Pericardium fibroblast (primary cell): ENCODE measurements at places on chromosomes 5 and 9. TPM values are rescaled to one million over a fixed set of nuclear protein-coding genes. Genes with fewer than 3 reads are reported as not detected.

Gene LRRC19
- not detected in 2 replicates for total RNA-seq

Gene ZDHHC11
- total RNA-seq = 0.47 and 0.85 TPM in 2 replicates

Gene PCDHA8
- 0.09 TPM in 1 of 2 replicates, not detected in the other for total RNA-seq

Gene LHX3
- total RNA-seq = not detected in 2 replicates

Gene PRRC2B
- 67.3 and 97.3 TPM in 2 replicates for total RNA-seq

Gene CDKN2B-AS1
- total RNA-seq = 0.26 TPM in 1 of 2 replicates, not detected in the other

Gene SLCO6A1
- total RNA-seq = not detected in 2 replicates

Gene MELK
- 3.5 and 6.1 TPM in 2 replicates for total RNA-seq

Gene PFN3
- not detected in 2 replicates for total RNA-seq

Gene SLC22A4
- 1.5 and 1.6 TPM in 2 replicates for total RNA-seq

Gene PKD2L2
- not detected in 2 replicates for total RNA-seq

Gene STK32A
- total RNA-seq = 0.34 and 0.47 TPM in 2 replicates

Gene RAD1
- total RNA-seq = 15.2 and 28.2 TPM in 2 replicates

Gene KCNMB1
- not detected in 2 replicates for total RNA-seq

Gene PDE6A
- total RNA-seq = under 0.01 TPM in 1 of 2 replicates, not detected in the other

Gene LRRTM2
- not detected in 2 replicates for total RNA-seq

Gene SPINK7
- total RNA-seq = not detected in 2 replicates

Gene DMRT2
- total RNA-seq = 0.26 TPM in 1 of 2 replicates, not detected in the other

Gene ADCY2
- total RNA-seq = 1.4 TPM in 1 of 2 replicates, not detected in the other

Gene CTSL
- 194 and 329 TPM in 2 replicates for total RNA-seq
